ENCODE measurements at places on chromosomes 4 and X.

- no peak for DNase-seq
Observed at GRCh38 chrX:96386981-96387380, 297.7 kb upstream of the DIAPH2 start.

DNA sequence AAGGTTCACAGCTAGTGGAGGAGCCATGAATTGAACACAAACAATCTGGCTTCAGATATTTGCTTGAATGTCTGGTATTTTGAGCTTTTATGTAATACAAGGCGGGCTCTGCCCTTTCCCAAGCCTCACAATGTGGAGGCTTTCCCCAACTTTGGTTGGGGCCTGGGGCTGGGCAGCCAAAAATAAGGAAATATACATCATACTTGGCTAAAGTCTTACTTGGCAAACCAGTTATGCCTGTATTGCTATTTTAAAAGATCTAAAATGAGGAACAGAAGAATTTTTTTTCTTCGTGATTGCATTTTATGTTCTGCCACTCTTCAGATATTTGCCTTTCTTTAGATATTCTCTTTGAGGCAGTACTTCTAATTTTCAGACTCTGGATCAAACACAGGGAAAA lies 26.1 kb downstream of the ARFIP1 start:
- DNase-seq, result no peak

- DNase-seq, result no peak
Observed at GRCh38 chrX:126552313-126553022, at the start of gene DCAF12L1. Gene DCAF12L1 (minus strand): TSS chrX:126552814. CDS start chrX:126552608, 206 bp downstream.

DNA sequence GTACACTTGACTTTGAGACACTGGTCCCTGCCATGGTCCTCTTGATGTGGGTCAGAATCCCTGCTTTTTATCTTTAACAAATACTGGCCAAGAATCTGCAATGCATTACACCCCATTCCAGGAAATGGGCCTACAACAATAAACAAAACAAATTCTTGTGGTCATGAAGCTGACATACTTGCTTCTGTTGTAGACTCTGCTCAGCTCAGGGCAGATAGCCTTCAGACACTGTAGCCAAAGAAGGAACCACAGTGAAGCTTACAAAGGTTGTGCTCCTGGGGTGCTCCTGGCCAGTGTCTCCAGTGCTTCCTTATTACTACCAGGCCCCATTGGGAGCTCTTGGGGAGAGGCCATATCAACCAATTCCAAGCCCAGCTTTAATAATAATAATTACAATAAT lies 21.8 kb downstream of the KIAA1210 start:
- no peak for DNase-seq

DNA sequence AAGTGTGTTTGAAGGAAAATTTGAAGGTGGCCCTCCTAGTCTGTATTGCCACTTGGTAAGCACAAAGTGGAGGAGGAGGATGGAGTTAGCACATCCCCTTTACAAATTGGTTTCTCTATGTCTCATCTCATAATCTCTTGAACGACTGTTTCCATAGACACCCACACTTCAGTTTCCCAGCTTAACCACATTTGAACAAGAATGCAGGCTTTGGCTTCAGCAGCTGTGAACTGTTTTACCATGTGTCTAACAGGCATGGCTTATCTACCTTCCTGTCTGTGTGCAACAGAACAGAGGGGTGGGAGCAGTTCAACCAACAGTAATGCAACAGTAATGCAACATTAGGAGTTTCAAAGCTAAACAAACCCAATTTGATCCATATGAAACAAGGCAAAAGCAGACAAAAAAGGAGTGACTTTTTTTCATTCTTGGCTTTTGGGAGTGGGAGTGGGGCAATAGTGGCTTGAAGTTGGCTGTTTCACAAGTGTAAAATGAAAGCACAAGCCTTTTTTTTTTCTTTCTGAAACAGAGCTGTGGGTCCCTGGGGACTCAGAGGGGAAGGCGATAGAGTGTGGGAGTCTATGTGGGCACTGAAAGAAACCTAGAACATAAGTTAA lies 108.0 kb downstream of the ITM2A start:
- DNase-seq, result peak; percentile 85

GRCh38 chr4:11468901-11469300 lies 40.2 kb upstream of the HS3ST1 start:
- DNase-seq, result no peak

GRCh38 chr4:82430964-82431745 lies 765 bp downstream of the ENOPH1 start:
- DNase-seq, result peak; percentile 43
